ENCODE measurements at places on chromosomes 1 and 21.

GRCh38 chr1:227450489-227450888 lies 112.9 kb upstream of the ZNF678 start:
- DNase-seq = no peak

GRCh38 chr1:156392452-156392853 lies 23.4 kb downstream of the RHBG start:
- no peak for DNase-seq

GRCh38 chr1:30024411-30025195 lies 698.8 kb downstream of the MATN1 start:
- DNase-seq = no peak

- DNase-seq = peak; percentile 55
Observed at GRCh38 chr1:206002871-206003801, at the start of gene RAB7B. Gene RAB7B, minus strand, starts transcription at chr1:206003395. Its CDS starts 9,260 bp downstream, at chr1:205994135.

DNA sequence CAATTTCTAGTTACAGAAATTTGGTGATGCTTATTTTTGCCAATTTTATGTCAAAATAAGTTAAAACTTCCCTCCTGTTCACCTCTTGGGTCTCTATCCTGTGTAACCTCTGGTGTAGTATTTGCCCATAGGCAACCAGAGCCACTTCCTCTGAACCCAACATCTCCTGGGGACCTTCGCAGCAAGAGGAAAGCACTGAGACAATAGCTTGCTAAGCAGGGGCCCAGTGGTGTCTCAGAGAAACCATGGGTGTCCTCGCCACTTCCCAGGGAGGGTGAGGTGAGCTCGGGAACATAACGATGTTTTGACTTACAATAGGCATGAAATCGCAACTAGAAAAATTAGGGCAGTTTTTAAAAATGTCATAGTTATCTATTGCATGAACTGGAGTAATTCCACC lies 56.4 kb upstream of the SCCPDH start:
- DNase-seq = no peak

GRCh38 chr1:198672124-198672523 lies 33.3 kb downstream of the PTPRC start:
- no peak for DNase-seq

GRCh38 chr1:29900104-29900679 lies 663.9 kb downstream of the PTPRU start:
- DNase-seq = no peak

- DNase-seq = no peak
Observed at GRCh38 chr1:73044241-73045036, 762.1 kb upstream of the NEGR1 start.

DNA sequence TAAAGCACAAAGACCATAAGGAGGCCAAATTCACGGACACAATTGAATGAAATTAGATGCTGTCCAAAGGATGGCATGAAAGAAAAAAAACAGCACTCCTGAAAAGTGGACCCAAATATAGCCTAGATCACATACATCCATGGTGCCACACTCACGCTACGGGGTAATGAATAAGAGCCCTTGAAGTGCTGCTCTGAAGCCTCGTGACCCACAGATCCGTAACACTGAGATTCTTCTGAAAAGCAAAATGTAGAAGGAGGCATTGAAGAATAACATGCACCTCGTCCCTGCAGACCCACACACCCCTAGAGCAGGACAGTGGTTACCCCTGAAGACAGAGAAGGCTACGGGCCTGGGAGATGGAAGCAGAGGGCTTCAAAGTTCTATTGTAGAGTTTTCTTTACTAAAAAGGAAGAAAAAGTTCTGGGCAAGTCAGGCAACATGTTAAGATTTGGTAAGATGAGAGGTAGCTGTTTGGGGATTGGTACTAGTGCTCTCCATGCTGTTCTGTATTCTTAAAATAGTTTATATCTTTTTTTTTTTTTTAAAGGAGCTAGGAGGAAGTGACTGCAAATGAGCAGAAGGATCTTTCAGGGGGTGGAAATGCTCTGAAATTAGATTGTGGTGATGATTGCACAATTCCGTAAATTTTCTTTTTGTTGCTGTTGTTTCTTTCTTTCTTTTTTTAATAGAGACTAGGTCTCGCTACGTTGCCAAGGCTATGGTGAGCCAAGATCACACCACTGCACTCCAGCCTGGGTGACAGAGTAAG lies 4.1 kb upstream of the ITGB2 start:
- DNase-seq = no peak

DNA sequence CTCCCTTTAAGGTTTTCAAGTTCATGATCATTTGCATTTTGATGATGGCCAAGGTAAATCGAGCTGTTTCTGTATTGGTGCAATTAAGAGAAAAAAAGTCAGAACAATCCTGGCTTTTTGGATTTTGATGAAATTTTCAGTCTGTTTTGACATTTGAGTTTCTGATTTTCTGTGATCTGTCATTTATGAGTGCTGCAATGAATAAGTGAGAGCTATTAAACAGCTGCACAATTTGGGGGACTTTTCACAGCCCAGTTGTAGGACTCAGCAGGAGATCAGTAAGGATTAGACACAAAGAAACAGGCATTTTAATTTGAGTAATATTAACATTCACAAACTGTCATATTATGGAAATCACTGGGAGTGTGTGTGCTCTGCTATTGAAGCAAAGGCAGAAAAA lies 452.9 kb upstream of the CXADR start:
- DNase-seq = no peak

GRCh38 chr1:154468535-154469250 lies 33.3 kb upstream of the TDRD10 start:
- DNase-seq = no peak
